GM03348 (cell line): ENCODE measurements at places on chromosomes 4 and X.

- DNase-seq: no peak
Observed at GRCh38 chrX:134847133-134847532, 143.7 kb upstream of the SMIM10 start.

GRCh38 chr4:3009422-3009821 lies 46.1 kb downstream of the GRK4 start:
- peak; percentile 44 for DNase-seq

- DNase-seq: no peak
Observed at GRCh38 chr4:7514789-7515188, 80.1 kb upstream of the PSAPL1 start.

DNA sequence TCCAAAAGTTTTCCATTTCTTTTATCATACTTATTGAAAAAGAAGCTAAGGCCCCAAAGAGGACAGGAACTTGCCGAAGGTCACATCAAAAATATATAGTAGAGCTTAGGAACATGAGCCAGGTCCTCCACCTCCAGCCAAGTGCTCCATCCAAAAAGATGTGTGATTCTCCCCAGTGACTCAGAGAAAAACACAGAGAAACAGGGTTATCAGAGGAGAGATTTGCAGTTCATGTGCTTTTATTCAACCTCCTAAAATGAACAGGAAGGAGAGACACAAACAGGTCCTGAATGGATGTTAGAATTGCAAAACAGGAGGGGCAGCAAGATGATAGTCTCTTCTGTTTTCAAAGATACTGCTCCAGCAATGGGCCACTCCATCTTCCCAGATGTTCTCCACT lies 19.6 kb upstream of the FGF16 start:
- no peak for DNase-seq

GRCh38 chr4:152735396-152735859 lies 44.1 kb downstream of the TIGD4 start:
- peak; percentile 58 for DNase-seq

DNA sequence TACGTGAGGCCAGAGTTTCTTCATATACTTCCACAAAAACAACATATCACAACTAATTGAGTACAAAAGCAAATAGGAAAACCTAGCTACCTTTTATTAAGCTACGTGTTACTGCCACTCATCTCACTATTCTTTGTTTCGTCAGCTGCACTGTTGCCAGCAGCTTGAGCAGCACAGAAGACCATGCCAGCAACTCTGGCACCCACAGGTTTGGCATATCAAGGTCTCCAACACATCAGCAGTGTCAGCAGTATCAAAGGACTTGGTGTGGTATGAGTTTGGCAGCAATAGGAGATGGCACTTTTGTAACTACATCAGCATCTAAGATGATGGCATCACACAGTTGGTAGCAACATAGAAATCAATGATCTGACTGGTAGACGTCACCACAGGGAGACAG lies 30.7 kb downstream of the CDKL2 start:
- no peak for DNase-seq

- DNase-seq: no peak
Observed at GRCh38 chr4:118948545-118949144, 60.0 kb downstream of the SYNPO2 start.

GRCh38 chr4:13611283-13611842 lies 16.2 kb downstream of the BOD1L1 start:
- peak; percentile 39 for DNase-seq

- DNase-seq: no peak
Observed at GRCh38 chr4:172348426-172348825, 535.2 kb downstream of the GALNTL6 start.

- no peak for DNase-seq
Observed at GRCh38 chr4:11355226-11355625, 73.5 kb downstream of the HS3ST1 start.

- DNase-seq: no peak
Observed at GRCh38 chr4:102632241-102633065, 128.3 kb downstream of the MANBA start.

DNA sequence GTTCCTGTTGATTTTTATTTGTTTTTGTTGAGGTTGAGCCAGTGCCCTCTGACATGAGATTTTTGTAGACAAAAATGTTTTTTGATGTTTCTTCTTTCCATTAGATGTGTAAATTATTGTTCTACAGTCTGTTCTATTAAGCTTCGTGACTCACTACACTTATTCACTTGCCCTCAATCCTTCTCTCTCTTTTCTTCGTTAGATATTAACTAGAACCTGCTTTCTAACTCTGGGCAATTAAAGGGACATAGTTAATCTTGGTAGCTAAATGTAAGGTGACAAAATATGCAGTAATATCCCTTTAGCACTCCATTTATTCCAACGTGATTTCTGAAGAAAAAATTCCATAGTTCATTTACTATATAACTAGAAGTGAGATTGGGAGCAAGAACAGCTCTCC lies 333.9 kb downstream of the PDHA2 start:
- no peak for DNase-seq

GRCh38 chrX:70476934-70477733 lies 32.5 kb downstream of the DLG3 start:
- DNase-seq: peak; percentile 17

- no peak for DNase-seq
Observed at GRCh38 chr4:23922541-23923111, 32.8 kb upstream of the PPARGC1A start.

- no peak for DNase-seq
Observed at GRCh38 chr4:57605376-57605775, 495.2 kb upstream of the IGFBP7 start.

DNA sequence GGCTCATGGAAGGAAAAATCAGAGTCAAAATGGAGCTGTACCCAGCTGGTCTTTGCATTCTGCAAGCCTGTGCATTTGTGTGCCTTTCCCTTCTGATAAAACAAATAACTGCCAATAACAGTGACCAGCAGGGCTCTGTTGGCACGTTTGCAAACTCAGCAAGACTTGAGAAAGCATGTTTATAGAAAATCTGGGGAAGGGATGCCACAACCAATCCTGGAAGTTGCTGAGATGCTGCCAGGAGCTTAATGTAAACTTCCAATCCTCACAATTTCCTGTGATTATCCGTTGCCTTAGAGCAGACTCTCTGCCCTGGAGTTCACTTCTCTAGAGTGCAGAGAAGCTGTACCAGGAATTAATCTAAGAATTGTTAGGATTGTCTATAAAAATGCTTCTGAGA lies 6.9 kb upstream of the ANXA3 start:
- no peak for DNase-seq

DNA sequence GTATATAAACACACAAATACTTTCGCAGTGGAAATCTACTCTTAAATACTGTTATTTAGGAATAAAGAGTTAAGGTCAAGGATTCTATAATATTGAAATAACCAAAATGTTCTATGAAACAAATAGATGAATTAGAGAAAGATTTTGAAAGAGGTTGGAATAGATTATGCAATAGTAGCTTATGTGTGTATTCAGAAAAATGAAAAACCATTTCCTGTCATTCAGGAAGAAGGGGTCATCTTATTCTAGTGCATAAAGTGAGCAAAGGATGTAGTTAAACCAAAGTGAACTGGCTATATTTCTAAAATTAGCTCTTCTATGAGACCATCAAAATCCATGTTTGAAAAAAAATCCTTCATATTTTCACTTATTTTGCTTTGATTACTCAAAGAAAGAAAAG lies 30.0 kb upstream of the MYOZ2 start:
- DNase-seq: no peak

DNA sequence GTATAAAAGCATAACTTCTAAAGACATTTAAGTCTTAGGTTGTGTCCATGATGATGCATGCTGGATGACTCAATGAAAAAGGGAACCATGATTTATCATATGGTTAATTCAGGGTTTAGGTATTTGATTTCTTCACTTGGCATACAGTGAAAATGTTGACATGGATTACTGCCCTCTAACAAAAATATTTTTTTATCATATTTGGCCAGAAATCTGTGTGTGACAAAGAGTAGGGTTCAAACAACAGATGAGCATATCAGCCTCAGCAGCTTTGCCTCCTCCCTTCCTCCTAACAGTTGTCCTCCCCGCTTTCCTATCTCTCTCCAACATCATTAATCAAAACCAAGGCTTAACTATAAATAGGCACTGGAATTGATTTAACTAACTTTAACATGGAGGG lies 46.3 kb downstream of the ARHGAP6 start:
- DNase-seq: peak; percentile 8

GRCh38 chr4:187478292-187479140 lies 517.1 kb upstream of the ZFP42 start:
- peak; percentile 79 for DNase-seq

DNA sequence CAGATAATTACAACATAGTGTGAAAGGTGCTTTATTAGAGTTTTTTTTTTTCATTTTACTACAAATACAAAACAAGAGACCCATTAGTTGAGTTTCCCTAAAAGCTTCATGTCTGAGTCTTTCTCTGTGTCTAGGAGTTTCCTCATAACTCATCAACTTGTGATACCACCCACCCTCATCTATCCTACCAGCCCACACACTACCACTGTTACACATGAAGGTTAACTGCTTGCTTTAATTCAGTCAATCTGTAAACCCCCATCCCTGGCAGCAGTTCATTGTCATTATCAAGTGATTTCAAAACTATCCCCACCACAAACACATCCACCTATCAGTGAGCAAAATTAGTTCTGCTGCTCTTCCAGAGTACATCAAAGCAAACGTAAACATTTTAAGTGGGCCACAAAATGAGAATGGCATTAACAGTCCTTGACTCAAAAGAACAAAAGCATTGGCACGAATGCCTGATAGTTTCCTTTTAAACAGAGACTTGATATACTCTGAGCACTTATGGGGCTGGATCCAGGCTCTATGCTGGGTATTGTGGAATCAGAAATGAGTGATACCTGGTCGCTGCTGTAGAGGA lies 331.6 kb upstream of the FAM241A start:
- no peak for DNase-seq

- DNase-seq: no peak
Observed at GRCh38 chrX:121036137-121036536, 11.3 kb upstream of the GLUD2 start.

DNA sequence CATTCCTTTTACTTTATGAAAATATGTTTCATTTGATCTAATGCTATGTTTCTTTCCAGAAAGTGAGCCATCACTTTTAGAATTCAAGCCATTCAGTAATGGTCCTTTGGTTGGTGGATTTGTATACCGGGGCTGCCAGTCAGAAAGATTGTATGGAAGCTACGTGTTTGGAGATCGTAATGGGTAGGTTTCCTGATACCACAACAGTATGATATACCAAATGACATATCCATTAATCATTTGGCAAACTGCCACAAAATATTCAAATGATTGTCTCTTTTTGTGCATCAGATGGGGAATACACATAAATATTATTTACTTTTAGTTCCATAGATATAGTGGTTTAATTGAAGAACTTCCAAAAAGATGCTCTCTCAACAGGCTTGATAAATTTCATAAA lies 68.2 kb downstream of the HHIP start:
- no peak for DNase-seq

GRCh38 chr4:10007793-10008608 lies 13.3 kb downstream of the SLC2A9 start:
- no peak for DNase-seq

- no peak for DNase-seq
Observed at GRCh38 chr4:80610199-80610598, 274.7 kb downstream of the CFAP299 start.

DNA sequence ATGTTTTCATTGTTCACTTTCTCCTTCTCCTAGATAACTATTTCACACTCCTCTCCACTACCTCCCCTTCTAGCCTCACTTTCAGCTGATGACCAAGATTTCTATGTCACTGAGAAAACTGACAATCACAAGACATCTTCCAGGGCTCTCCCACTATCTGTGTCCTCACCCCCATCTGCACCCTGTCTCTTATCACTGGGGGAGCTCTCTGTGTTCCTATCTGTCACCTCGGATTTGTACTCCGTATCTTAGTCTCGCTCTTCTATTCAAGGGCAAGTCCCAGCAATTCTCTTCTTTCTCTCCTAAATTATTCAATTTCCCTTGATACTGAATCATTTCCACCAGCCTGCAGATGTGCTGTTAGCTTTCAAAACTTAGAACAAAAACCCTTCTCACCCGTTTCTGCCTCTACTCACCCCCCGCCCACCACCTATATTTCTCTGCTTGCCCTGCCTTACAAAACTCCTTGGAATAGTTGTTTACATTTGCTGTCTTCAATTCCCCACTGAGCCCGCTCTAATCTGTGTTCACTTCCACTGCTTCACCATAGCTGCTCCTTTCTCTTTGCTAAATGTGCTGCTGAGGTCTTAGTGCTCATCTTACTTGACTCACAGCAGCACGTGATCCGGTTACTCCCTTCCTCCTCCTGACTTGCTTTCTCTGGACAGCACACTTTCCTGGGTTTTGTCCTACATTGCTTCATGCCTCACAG lies 293.2 kb downstream of the UNC5C start:
- DNase-seq: peak; percentile 79

DNA sequence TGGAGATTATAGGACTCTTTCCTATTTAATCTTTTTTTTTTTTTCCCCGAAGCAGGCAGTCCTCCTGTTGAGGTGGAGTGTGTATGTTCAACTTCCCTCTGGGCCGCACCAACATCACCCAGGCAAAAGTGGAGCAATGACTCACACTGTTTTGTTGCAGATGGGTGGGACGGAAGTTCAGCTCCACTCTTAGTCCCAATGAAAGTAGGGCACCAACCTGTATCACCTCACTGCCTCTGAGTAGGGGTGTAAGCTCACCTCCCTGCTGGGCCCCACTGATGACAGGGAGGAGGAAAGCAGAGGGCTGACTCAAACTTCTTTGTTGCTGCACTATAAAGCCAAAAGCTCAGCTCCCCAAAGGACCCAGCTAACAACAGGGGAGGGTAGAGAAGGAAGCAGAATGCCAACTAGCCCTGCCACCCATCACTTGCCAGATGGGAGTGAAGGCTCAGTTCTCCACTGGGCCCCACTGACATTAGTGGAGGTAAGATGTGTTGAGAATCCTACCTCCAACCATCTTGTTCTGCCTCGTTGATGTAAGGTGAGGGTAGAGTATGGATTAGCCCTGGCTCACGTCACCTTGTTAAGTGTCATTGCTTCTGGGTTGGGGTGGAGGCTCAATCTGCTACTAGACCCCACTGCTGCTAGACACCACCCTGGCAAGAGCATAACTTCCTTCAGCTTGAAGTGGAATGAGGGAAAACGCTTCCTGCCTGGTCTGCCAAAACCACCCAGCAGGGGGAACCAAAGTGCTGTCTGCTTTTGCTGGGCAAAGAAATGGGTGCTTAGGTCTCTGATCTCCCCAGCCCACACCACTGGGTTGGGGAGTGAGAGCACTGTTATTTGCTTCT lies 14.1 kb downstream of the RPS6KA3 start:
- DNase-seq: peak; percentile 52

DNA sequence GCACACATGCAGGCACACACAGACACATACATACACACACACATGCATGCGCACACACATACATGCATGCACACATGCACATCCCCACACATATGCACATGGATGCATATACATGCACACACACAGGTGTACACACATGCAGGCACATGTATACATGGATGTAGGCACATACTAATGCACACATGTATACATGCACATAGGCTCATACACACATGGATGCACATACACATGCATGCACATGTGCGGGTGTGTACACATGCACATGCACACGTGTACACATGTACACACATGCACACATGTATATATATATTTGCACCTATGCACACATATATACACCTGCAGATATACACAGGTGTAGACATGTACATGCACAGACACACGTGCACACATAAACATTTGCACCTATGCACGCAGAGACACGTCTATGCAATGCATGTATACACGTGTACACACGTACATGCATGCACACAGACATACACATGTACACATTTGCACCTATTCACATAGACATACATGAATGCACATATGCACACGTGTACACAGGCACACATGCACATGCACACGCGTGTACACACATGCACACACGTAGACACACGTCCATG lies 4.0 kb downstream of the PLCXD1 start:
- no peak for DNase-seq
